Activated CD8-positive, alpha-beta memory T cell treated with anti-CD3 and anti-CD28 coated beads, Interleukin-2, amount 10 ng/mL, durations not matched to agents 7 days and 5 days (primary cell): ENCODE measurements at places on chromosomes 16 and 17. TPM values are rescaled to one million over a fixed set of nuclear protein-coding genes. Genes with fewer than 3 reads are reported as not detected.

TBC1D3 gene
- total RNA-seq = 3.7 TPM

GRCh38 chr16:22989598-22989997 is 159.7 kb downstream of the USP31 start:
- no peak for DNase-seq

GRCh38 chr17:17494870-17495535 is 1.2 kb downstream of the RASD1 start:
- no peak for DNase-seq

DNA sequence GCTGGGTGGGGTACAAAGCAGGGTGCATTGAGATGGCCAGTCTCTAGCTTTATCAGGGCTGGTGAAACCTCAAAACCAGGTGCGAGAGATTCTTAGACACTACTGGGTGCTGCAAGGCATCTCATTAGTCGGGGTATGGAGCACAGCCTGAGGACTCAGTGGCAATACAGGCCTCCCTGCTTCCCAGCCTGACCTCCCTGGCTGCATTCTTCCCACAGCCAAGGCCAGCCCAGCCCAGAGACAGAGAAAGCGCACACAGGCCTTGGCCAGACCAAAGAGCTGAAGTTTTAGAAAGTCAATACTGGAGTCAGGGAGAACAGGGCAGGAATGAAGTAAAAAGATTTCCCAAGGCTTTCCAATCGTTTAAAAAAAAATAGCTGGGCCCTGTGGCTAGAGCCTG is 12.5 kb downstream of the HNF1B start:
- no peak for DNase-seq

APOBR gene
- total RNA-seq = 25.5 TPM

ZNF750 gene
- total RNA-seq = not detected

GRCh38 chr16:84086341-84086740 is 30.4 kb downstream of the MBTPS1 start:
- DNase-seq = no peak

- no peak for DNase-seq
Observed at GRCh38 chr16:1984347-1985225, 593 bp downstream of the GFER start.

DNA sequence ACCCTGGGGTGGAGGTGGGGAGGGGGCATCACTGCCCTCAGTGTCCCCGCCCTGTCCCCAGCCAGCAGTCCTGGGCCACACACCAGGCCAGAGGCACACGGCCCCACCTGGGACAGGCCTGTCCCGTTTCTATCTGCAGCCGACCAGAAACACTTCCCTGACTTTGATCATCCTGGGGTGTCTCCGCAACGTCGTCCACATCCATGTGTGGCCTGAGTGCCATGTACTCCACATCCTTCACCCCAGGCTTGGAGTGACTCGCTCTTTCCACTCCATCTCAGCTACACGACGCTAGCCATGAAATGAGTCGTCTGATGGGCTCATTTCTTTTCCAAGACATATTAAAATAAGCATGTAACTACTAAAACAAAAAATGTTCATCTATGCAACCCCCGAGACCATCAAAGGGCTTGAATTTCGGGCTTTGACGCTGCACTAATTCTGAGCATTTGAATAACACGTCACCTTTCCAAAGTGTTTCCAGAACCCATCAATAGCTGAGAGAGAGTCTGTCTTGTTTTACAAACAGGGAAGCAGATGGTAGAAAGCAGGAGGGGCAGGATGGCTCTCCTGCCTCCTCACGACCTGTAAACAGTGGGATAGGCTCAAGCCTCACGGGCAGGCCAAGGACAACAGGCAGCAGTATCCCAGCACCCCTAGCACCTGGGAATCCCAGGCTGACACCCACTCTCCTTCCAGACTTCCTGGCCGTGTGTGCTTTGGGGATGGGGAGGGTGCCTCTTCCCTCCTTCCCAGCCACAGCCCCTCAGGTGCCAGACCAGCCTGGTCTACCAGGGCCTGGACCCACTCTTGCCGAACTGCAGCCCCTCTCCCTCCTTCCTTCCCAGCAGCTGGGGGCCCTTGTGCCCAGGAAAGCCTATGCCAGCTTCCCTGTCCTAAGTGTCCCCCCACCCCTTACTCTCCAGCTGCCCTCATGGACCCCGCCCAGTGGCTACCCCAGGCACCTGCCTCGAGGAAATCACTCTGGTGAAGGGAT is 20.0 kb upstream of the RASD1 start:
- DNase-seq = no peak

ABCA8 gene
- not detected for total RNA-seq

DNA sequence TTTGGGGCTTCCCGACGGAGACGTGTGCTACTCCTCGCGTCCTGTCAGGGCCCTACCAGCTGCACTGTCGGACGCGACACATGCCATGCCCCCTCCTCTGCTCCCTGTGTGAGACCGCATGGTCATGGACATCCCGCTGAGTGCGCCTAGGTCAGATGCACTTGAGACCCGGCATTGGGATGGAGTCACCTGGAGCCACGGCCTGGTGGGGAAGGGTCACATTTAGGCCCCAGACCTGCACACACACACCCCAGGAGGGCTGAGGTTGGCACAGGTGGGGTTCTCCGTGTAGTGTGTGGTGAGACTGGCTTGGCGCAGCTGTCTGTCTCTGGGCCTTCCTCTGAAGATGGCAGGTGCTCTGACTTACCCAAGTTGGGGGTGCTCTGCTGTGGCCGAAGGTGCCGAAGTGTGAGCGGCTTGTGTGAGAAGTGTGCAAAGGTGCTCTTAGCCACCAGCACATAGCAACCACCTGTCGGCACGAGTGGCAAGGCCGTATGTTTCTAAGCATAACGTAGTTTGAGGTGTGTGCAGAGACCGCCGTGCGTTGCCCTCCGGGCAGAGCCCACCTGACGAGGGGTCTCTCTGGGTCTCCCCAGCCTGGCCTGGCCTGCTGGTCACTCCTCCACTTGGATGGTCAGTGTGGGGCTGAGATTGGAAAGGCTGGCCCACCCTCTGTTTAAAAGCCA is 108.6 kb downstream of the BANP start:
- DNase-seq = no peak

GJC1 gene
- 2.7 TPM for total RNA-seq

LRRC37B gene
- 42.8 TPM for total RNA-seq

KRT39 gene
- not detected for total RNA-seq

DNA sequence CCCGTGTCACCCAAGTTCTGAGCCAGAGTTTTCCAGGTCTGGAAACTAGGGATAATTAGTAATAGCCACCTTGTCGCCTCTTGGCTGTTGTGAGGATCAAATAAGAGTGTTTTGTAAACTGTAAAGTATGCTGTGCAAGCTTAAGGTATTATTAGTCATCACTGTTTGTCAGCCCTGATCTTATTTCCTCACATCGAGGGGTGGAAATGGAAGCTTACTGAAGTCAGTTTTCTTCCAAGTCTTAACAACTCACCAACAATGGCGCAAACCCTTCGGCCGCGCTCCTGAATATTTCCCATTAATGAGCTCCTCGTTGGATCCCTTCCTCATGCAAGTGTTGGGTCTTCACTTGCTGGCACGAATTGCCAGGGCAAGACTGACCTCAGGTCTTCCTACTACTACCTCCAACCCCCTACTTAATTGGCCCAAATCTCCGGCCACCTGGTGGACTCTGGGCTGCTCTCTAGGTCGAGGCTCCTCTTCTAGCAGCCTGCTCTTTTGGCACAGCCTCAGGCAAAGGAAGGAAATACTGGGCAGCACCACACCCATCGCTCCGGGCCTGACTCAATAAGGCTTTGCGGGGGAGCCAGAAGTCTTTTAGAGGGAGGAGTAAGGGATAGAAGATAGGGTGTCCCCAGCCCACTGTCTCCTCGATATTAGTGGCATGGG is 885 bp upstream of the SLC35B1 start:
- DNase-seq = no peak

DNA sequence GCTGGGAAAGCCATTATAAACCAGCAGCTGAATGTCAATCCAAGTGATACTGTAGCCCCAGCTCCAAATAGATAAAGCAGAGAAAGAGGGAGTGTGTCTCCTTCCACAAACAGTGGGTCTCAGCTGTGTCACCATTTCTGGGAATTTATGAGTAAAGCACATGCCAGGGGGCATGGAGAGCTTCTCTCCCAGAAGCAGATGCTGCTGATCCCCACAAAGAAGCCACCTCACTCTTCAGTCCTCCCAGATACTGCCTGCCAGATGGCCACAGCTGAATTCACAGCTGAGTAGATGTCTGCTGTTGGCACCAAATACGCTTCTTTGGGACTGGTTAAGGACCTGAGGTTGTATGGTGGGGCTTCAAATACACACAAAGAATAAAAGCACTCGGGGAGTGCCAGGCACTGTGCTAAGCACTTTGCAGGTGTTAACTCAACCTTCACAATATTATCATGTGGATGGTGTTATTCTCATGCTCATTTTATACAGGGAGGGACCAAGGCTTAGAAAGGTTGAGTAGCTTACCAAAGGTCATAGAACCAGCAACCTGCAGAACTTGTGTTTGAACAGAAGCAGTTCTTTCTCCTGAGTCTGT is 298.3 kb downstream of the CDH11 start:
- DNase-seq = no peak

GRCh38 chr17:40457964-40458791 is 14.9 kb downstream of the IGFBP4 start:
- no peak for DNase-seq

CA10 gene
- total RNA-seq = 0.30 TPM
